ENCODE measurements at places on chromosomes 12 and 14. TPM values are rescaled to one million over a fixed set of nuclear protein-coding genes. Genes with fewer than 3 reads are reported as not detected.

The JAG2 gene
- 11.8 TPM for total RNA-seq

The MAPKAPK5 gene
- 71.1 TPM for total RNA-seq

The AMN gene
- total RNA-seq: 2.8 TPM

The VAMP1 gene
- 12.8 TPM for total RNA-seq

The ZC3H10 gene
- 13.1 TPM for total RNA-seq

The AVPR1A gene
- total RNA-seq: 0.24 TPM

DNA sequence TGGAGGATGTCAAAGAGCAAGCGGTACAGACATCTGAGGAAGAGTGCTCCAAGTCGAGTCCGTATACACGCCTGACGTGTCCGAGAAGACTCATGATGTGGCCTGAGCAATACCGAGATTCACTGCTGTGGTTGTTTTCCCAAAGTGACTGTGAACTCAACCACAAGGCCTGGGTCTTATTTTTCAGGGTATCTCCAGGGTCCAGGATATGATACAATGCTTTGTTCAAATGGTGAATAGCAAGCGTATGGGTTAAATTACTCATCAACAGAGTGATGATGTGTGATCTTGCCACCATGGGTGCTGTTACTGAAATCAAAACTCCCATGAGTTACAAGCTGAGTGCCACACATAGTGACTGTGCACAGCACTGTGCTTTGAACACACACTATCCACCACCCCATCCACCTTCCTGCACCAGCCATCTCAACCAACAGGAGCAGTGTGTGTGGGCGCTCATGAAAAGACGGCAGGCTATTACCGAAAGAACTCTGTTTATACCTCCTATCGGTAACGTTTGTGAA, 109.6 kb downstream of the BCAT1 start:
- H3K27me3 ChIP-seq: no peaks in the 10 kb centered on the region
- no peak overlapping the region for H3K4me3 ChIP-seq
- no peak for DNase-seq
- no peaks in the 10 kb centered on the region for H3K4me1 ChIP-seq

DNA sequence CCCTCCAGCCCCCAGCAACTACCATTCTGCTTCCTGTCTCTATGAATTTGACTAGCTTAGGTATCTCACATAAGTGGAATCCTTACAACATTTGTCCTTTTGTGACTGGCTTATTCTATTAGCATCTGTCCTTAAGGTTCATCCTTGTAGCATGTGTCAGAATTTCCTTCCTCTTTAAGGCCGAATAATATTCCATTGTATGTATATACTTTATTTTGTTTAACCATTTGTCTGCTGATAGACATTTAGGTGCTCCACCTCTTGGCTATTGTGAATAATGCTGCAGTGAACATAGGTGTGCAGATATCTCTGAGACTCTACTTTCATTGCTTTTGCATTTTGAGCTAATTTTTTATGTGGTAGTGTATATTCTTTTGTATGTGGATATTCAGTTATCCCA, 75.7 kb downstream of the SPATS2 start:
- H3K4me3 ChIP-seq: no peak overlapping the region
- H3K4me1 ChIP-seq: peaks cover 8% of the 10 kb centered on the region
- peaks cover 11% of the 10 kb centered on the region for H3K36me3 ChIP-seq
- no peak overlapping the region for H3K27ac ChIP-seq

- no peak overlapping the region for H3K4me3 ChIP-seq
- no peaks in the 10 kb centered on the region for H3K27me3 ChIP-seq
- peak overlapping the region; percentile 72 for H3K27ac ChIP-seq
- peak; percentile 54 for DNase-seq
- H3K4me1 ChIP-seq: peaks cover 62% of the 10 kb centered on the region
Observed at GRCh38 chr12:101823891-101824290, 6.9 kb downstream of the GNPTAB start.

DNA sequence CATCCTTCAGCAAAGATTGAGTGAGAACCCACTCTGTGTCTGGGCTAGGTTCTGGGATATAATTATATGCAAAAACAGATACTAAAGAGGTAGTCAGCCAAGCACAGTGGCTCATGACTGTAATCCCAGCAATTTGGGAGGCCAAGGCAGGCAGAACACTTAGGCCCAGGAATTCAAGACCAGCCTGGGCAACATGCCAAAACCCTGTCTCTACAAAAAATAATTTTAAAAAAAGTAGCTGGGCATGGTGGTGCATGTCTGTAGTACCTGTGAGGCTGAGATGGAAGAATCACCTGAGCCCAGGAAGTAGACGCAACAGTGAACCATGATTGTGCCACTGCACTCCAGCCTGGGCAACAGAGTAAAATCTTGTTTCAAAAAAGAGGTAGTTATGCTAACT, 237.5 kb upstream of the HMGA2 start:
- H3K4me1 ChIP-seq: no peaks in the 10 kb centered on the region
- no peaks in the 10 kb centered on the region for H3K36me3 ChIP-seq
- H3K27me3 ChIP-seq: no peaks in the 10 kb centered on the region
- H3K4me3 ChIP-seq: no peak overlapping the region
- H3K27ac ChIP-seq: no peak overlapping the region
- no peak for DNase-seq

- peaks cover 46% of the 10 kb centered on the region for H3K4me1 ChIP-seq
- peak overlapping the region; percentile 100 for H3K27ac ChIP-seq
- peaks cover 11% of the 10 kb centered on the region for H3K36me3 ChIP-seq
- H3K27me3 ChIP-seq: no peaks in the 10 kb centered on the region
Observed at GRCh38 chr12:121801595-121802484, 2.0 kb upstream of the SETD1B start.

DNA sequence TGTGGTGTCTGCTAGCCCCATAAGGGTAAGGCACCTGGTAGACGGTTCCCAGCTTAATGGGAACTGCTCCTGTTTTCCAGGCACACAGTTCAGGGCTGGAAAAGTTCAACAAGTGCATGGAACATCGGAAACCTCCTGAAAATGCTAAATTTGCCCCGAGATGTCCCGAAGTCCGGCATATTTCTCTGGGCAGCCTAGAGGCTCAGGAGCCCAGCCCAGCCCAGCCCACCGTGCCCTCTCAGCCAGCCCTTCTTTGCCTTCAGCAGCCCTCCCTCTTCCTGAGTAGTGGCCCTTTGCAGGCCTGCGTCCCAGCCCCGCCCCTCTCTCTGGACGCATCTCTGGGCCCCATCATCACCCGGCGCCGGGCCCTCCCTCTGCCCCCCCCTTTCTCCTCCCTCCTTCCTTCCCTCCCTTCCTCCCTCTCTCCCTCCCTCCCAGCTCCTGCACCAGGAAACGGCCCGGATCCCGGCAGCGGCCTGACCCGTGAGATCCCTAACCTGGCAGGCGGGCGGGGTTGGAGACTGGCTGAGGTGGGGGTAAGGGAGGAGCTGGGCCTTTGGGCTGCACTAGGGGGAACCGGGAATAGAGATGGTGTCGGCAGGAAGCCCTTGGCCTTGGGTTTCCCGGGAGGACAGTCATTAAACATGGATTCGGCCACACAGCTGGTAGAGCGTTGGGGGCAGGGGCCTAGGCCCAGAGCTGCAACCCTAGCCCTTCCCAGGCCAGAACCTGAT, at the start of gene BCL2L2:
Gene BCL2L2, plus strand, starts transcription at position 422 of the 734 bp plus-strand sequence. CDS start 935 bp downstream, outside the sequence.
- peak; percentile 94 for DNase-seq
- peaks cover 6% of the 10 kb centered on the region for H3K36me3 ChIP-seq
- peak within 1 kb of the TSS; percentile 87 for H3K4me3 ChIP-seq
- peaks cover 18% of the 10 kb centered on the region for H3K27me3 ChIP-seq
- H3K4me1 ChIP-seq: peaks cover 20% of the 10 kb centered on the region

DNA sequence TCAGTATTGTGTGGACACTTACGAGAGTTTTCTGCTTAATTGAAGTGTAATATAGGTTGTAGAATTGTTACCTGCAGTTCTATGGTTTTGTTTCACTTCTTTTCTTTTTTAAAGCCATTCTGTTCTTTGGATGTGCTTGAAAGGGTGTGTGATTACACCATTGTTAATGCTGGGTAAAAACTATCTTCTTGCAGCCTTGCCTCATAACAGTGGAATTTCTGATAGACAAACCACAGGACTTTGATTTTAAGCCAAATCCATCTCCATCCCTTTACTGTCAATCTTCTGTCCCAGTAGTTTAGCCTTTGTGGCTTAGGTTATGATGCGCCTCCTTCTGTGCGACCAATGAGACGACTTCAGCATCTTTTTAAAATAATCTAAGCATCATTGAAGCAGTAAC, 182.3 kb downstream of the PELI2 start:
- H3K36me3 ChIP-seq: 0 out of 2 replicates have a peak, but pooled peaks cover 3% of the 10 kb centered on the region
- H3K4me1 ChIP-seq: peaks cover 7% of the 10 kb centered on the region

DNA sequence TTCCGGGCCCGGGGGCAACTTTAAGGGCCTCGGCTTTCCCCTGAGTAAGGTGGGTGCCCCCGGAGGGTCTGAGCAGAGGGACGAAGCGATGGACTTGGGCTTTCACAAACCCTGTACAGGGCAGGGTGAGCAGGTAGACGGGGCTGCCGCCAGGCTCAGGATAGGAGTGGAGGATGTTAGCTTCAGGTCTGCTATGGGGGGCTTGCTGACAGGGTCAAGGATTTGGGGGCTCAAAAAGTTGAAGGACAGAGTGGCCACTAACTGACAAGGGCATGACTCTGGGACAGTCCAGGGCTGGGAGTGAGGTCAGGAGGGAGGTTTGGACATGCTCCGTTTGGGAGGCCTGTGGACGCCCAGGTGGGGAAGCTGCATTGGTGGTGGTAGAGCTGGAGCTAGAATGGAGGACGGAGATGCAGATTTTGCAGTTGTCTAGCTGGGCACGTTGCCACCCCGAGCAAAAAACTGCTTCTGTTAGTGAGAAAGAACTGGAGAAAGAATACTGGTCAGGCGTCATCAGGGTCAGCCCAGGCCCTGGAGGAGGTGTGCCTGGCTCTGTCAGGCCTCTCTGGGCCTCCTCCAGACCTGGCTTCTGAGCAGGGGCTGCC, 113.3 kb downstream of the ADGRD1 start:
- no peaks in the 10 kb centered on the region for H3K36me3 ChIP-seq
- H3K27me3 ChIP-seq: no peaks in the 10 kb centered on the region
- peaks cover 6% of the 10 kb centered on the region for H3K4me1 ChIP-seq
- no peak overlapping the region for H3K27ac ChIP-seq
- no peak for DNase-seq

DNA sequence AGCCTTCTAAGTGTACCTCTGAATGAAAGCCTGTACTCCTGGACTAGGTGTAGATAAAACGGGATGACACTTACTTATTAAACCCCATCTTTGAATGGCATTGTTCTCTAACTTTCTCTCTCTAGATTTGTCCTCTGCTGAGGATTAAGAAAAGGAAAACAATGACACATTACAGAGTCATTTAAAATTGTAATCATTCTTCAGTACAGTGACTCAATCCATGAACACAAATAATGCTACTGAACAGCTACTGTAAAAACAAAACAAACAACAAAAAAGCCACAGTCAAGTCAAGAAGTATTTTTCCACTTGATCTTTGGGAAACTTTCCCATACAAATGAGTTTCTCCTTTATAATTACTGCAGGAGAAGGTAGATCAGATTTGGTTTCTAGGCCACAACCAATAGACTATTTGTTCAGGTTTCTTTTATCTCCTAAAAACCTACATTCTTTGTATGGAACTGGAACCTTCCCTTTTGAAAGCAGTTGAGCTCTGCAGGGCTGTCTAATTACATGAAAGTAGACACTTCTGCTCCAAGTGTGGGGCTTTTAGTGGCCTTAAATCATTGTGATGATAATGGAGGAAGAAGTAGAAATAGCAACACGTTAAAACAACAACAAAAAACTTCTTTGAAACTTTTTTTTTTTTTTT, 219.1 kb downstream of the ESR2 start:
- DNase-seq: no peak
- H3K27ac ChIP-seq: peak overlapping the region; percentile 31
- no peak overlapping the region for H3K4me3 ChIP-seq
